GM23338 (cell line): ENCODE measurements at places on chromosomes 2 and 18. TPM values are rescaled to one million over a fixed set of nuclear protein-coding genes. Genes with fewer than 3 reads are reported as not detected.

Gene DSC3
- total RNA-seq, result 2.1 and 3.7 TPM in 2 replicates

Gene ELP2
- 119 and 124 TPM in 2 replicates for total RNA-seq

Gene ADAM17
- total RNA-seq, result 23.5 and 24.7 TPM in 2 replicates

Gene ANKRD62
- total RNA-seq, result not detected in 2 replicates

Gene MTCL1
- 35.1 and 45.0 TPM in 2 replicates for total RNA-seq

- no peaks in the 10 kb centered on the region for H3K4me1 ChIP-seq
- no peak overlapping the region for H3K27ac ChIP-seq
- no peaks in the 10 kb centered on the region for H3K27me3 ChIP-seq
- H3K36me3 ChIP-seq, result no peaks in the 10 kb centered on the region
- peak; percentile 74 for DNase-seq
- no peak overlapping the region for H3K4me3 ChIP-seq
These were observed 30.9 kb downstream of the GAREM1 start for GRCh38 chr18:32439802-32440201.

- no peaks in the 10 kb centered on the region for H3K27me3 ChIP-seq
- no peak overlapping the region for H3K27ac ChIP-seq
- no peaks in the 10 kb centered on the region for H3K4me1 ChIP-seq
- H3K4me3 ChIP-seq, result no peak overlapping the region
- no peak for DNase-seq
These were observed 148.8 kb upstream of the HS6ST1 start for GRCh38 chr2:128467321-128467969.

- peak; percentile 18 for DNase-seq
- no peaks in the 10 kb centered on the region for H3K36me3 ChIP-seq
- H3K27ac ChIP-seq, result no peak overlapping the region
- H3K4me3 ChIP-seq, result no peak overlapping the region
- no peaks in the 10 kb centered on the region for H3K27me3 ChIP-seq
- peaks cover 20% of the 10 kb centered on the region for H3K4me1 ChIP-seq
These were observed 9.9 kb downstream of the ALPK2 start for GRCh38 chr18:58618822-58619595.

DNA sequence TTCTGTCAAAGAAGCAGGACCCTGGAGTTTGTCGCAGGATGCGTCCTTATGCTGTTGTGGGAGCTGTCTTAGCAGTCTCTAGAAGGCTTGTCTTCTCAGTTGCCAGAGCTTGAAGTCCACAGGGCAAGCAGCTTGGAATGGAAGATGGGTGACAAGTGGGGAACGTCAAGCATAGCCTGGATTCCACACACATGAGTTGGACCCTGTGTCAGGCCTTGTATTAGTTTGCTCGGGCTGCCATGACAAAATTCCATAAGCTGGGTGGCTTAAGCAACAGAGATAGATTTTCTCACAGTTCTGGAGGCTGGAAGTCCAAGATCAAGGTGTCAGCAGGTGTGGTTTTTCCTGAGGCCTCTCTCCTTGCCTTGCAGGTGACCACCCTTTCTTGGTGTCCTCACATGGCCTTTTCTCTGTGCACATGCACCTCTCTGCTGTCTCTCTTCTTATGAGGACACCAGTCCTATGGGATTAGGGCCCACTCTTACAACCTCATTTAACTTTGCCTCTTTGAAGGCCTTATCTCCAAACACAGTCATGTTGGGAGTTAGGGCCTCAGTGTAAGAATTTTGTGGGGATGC is 51.3 kb downstream of the THNSL2 start:
- no peak overlapping the region for H3K27ac ChIP-seq
- H3K4me3 ChIP-seq, result no peak overlapping the region
- no peaks in the 10 kb centered on the region for H3K4me1 ChIP-seq
- H3K27me3 ChIP-seq, result no peaks in the 10 kb centered on the region
- DNase-seq, result no peak

DNA sequence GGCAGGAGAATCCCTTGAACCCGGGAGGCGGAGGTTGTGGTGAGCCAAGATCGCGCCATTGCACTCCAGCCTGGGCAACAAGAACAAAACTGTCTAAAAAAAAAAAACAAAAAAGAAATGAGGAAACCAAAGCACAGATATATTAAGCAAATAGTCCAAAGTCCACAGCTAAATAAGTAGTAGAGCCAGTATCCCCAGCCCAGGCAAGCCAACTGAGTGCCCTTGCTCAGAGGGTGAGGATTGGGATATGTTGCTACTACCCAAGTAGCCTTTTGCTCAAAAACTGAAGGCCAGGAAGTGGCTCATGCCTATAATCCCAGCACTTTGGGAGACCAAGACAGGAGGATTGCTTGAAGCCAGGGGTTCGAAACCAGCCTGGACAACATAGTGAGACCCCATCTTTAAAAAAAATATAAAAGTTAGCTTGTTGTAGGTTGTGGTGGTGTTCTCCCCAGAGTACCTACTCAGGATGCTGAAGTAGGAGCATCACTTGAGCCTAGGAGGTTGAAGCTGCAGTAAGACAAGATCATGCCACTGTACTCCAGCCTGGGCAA is 5.4 kb downstream of the CFAP36 start:
- H3K27ac ChIP-seq, result no peak overlapping the region
- H3K36me3 ChIP-seq, result no peaks in the 10 kb centered on the region
- no peak for DNase-seq

GRCh38 chr2:104690255-104690984 is 163.5 kb upstream of the POU3F3 start:
- H3K27ac ChIP-seq, result no peak overlapping the region
- no peak for DNase-seq
- H3K27me3 ChIP-seq, result no peaks in the 10 kb centered on the region
- no peaks in the 10 kb centered on the region for H3K4me1 ChIP-seq
- H3K36me3 ChIP-seq, result no peaks in the 10 kb centered on the region

GRCh38 chr2:40285391-40285790 is 166.5 kb downstream of the SLC8A1 start:
- no peak for DNase-seq
- no peaks in the 10 kb centered on the region for H3K36me3 ChIP-seq
- H3K4me3 ChIP-seq, result no peak overlapping the region
- H3K27ac ChIP-seq, result no peak overlapping the region

- no peak for DNase-seq
- H3K27ac ChIP-seq, result no peak overlapping the region
- H3K4me1 ChIP-seq, result peaks cover 10% of the 10 kb centered on the region; the same call in 1 of the 2 replicates
These were observed 20.6 kb downstream of the CIDEA start for GRCh38 chr18:12274793-12275192.

- DNase-seq, result no peak
- peaks cover 9% of the 10 kb centered on the region; the same call in 1 of the 2 replicates for H3K36me3 ChIP-seq
- H3K27me3 ChIP-seq, result no peaks in the 10 kb centered on the region
- H3K27ac ChIP-seq, result peak overlapping the region; percentile 32; the same call in 1 of the 2 replicates
- no peak overlapping the region for H3K4me3 ChIP-seq
- H3K4me1 ChIP-seq, result no peaks in the 10 kb centered on the region
These were observed 7.1 kb downstream of the THAP4 start for GRCh38 chr2:241629762-241630435.

DNA sequence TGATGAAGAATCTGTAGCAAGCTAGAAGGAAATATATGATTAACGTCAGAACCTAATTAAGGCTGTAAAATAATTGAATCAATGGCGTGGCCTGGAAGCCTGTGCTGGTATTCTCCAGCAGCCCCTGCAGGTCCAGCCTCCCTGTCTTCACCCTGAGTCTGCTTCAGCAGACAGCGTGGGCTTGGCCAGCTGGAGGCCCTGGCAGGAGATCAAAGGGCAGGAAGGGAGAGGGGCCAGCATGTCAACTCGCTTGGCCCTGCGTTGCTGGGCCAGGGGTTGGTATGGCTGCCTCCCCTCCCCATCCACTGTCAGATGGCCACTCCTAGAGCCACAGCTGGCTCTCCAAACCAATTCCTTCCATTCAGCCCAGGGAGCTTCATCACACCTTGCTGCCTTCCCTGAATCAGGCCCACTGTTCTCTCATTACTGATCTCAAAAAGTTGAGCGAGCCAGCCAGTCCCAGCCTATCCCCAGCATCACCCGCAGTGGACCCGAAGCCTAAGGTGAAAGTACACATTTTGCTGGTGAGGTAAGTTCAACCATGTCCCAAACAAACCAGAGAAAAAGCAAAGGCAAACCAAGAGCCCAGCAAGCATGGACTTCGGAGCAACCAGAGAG is 228.4 kb upstream of the AGAP1 start:
- DNase-seq, result no peak
- no peaks in the 10 kb centered on the region for H3K36me3 ChIP-seq
- H3K4me1 ChIP-seq, result peaks cover 10% of the 10 kb centered on the region; the same call in 1 of the 2 replicates
- no peak overlapping the region for H3K27ac ChIP-seq
- no peak overlapping the region for H3K4me3 ChIP-seq

DNA sequence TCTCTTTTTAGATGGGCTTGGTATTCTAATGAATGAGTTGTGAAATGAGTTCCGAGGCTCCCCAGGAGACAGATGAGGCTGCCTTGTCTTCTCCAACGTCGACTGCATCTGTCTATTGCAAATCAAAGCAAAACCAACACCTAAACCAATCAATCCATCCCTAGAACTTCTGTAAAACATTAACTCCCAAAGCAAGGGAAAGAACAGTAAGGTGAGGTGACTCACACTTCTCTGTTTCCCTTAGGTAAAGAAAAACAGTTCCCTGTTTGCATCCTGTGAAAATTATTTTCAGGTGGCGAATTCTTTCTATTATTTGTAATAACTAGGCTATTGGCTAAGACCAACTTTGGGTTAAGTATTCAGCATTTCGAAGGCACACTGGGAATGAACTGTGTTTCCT is 249.4 kb downstream of the EPHA4 start:
- no peak for DNase-seq
- H3K27me3 ChIP-seq, result no peaks in the 10 kb centered on the region
- peaks cover 8% of the 10 kb centered on the region; the same call in 1 of the 2 replicates for H3K4me1 ChIP-seq
- no peak overlapping the region for H3K4me3 ChIP-seq
- no peak overlapping the region for H3K27ac ChIP-seq
- H3K36me3 ChIP-seq, result no peaks in the 10 kb centered on the region

DNA sequence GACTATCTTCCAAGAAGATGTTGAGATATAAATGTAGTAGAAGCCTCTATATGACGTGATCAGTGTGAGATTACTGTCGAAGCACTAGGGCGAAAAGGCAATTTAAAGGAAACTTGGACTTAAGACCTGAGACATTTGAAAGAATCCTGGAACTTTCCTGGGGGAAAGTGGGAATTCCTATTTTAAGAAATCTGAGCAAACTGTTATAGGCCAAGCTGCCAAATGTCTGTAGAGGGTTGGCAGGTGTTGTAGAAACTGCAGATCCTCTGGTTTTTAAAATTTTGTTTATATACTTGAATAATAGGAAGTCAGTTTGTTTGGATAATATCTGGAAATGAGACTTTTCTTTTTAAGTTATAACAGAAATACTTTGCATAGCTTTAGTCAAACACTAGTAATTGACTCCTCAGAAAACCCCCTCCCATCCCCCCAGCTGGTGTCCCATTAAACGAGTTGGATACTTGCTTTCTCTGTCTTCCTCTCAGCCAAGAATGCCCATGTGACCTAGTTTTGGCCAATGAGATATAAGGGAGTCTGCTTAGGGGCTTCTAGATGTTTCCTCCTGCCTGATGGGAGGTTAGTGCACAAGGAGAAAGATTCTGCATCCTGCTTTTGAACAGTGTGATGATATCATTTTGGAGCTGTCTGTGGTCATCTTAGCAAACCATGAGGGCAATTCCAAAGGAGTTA is 61.2 kb downstream of the MOGAT1 start:
- no peaks in the 10 kb centered on the region for H3K27me3 ChIP-seq
- H3K4me1 ChIP-seq, result no peaks in the 10 kb centered on the region
- DNase-seq, result no peak
- no peak overlapping the region for H3K27ac ChIP-seq

DNA sequence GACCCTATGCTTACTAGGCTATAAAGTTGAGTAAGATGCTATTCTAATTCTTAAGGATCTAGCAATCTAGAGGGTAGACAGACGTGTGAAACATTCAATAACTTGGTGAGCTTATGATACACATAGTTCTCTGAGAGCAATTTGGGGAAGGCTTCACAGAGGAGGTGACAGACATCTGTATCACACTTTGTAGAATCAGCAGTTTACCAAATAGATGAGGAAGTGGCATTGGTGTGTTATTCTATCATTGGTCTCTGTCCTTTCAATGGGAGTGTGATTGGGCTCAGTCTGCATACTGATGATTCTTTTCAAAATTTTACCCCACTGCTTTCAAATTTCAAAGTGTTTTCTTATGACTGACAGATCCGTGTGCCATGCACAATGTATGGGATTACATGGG is 47.0 kb upstream of the TMEM178A start:
- no peak overlapping the region for H3K27ac ChIP-seq
- H3K4me3 ChIP-seq, result no peak overlapping the region
- H3K4me1 ChIP-seq, result peaks cover 8% of the 10 kb centered on the region; the same call in 1 of the 2 replicates
- DNase-seq, result no peak

GRCh38 chr2:122255924-122256323 is 500.5 kb downstream of the TSN start:
- DNase-seq, result no peak
- H3K4me1 ChIP-seq, result no peaks in the 10 kb centered on the region
- no peaks in the 10 kb centered on the region for H3K36me3 ChIP-seq
- no peaks in the 10 kb centered on the region for H3K27me3 ChIP-seq
- H3K4me3 ChIP-seq, result no peak overlapping the region
- H3K27ac ChIP-seq, result no peak overlapping the region
